ENCODE measurements at places on chromosomes 1 and 21. TPM values are rescaled to one million over a fixed set of nuclear protein-coding genes. Genes with fewer than 3 reads are reported as not detected.

DNA sequence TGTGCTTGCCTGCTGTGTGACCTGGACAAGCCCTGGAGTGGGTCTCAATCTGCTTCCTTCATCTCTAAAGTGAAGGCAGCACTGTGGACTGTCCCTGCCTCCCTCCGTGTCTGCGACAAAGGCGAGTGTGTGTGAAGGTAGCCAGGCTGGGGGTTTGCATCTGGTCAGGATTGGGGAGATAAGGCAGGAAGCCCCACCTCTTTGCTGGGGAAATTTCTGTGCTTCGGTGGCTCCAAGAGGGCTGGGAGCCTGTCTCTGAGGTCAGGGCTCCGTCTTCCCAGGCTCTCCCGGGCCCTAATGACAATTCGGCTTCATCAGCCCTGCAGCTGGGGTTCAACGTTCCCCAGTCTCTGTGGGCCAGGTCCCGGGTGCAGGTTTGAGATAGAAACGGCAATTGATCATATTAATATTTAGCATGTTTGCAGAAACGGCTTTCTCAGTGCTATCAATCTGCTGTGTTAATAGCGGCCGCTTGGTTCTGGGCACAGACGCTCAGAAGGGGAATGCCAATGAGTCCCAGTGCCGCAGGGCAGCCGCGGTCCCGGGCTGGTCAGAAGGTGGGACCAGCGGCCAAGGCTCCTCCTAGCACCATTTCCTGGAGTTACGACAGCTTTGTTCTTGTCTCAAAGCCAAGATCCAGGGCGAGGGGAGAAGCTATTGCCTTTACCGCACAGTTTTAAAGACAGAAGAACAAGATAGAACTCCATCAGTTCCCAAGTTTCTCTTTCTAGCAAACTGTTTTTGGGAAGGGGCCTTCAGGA lies 105.7 kb downstream of the PRDM16 start:
- DNase-seq, result peak; percentile 81

Gene UMODL1
- total RNA-seq, result 0.50 TPM

GRCh38 chr1:59678493-59679228 lies 136.1 kb upstream of the HOOK1 start:
- DNase-seq, result no peak

DNA sequence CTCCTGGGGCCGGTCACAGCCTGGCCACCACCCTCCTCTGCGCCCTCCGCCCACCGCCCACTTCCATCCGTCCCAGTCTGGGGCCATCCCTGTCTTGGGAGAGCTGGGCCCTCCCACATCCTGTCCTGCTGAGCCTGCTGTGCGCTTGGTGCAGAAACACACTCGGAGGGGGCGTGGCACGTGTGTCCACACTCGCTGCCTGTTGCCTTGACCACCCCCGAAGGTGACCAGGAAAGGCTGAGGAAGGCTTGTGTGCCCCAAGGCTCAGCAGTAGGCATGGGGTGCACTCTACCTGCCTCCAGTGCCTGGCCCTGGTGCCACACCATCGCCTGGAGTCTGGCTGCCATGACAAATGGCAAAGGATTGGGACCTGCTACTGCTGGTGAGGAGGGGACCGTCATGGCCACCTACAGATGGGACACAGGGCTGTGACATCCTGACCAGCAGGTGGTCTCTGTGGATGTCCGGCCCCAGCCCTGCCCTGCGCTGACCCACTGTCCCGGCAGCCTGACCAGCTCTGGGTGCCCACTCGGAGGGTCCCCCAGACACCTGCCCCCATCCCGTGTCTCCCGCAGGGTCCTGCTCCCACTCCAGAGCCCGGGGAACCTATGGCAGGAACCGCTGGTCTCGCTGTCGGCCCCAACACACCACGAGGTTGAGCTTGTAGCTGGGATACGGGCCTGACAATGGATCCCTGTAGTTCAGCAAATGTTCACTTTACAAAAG lies 23.2 kb upstream of the PTTG1IP start:
- DNase-seq, result peak; percentile 45
